ENCODE measurements at places on chromosomes 1 and 21.

- DNase-seq, result peak; percentile 44
Observed at GRCh38 chr1:228236744-228237143, 28.9 kb downstream of the OBSCN start.

- no peak for DNase-seq
Observed at GRCh38 chr21:35690436-35690835, 369.9 kb downstream of the SETD4 start.

- no peak for DNase-seq
Observed at GRCh38 chr21:38988509-38989378, 183.0 kb downstream of the ETS2 start.

DNA sequence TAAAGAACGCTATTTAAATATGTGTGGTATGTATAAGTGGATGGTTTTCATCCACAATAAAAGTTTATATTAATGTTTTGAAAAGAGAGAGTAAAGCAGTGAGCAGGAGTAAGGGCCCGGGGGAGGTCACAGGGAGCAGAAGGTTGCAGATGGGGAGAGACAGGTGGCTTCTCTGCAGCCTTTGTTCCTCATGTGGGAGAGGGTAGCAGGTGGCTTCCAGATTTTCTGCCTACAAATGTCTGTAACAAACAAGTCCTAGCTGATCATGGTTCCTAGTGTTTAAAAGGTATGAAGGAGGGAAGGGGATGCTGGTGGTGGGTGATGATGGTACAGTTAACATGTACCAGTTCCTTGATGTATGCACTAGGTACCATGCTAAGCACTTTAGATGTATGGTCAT lies 18.8 kb downstream of the QSOX1 start:
- no peak for DNase-seq

GRCh38 chr1:6057170-6057845 lies 11.6 kb downstream of the KCNAB2 start:
- no peak for DNase-seq

DNA sequence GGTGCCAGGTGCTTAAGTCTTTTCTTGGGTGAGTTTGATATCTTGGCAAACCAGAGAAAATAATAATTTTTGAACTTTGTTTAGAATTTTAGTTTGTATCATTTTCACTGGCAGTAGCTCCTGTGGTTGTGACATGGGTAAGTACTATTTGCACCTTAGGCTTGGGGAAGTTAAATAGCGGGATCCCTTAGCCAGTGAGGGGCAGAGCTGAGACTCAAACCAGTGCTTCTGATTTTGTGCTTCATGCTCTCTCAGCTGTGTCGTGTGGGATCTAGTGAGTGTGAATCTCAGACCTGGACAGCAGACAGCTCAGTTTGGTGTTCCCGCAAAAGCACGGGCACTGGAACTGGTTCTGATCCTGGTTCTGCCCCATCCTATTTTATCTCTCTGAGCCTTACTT lies 9.6 kb downstream of the PRCC start:
- DNase-seq, result no peak

DNA sequence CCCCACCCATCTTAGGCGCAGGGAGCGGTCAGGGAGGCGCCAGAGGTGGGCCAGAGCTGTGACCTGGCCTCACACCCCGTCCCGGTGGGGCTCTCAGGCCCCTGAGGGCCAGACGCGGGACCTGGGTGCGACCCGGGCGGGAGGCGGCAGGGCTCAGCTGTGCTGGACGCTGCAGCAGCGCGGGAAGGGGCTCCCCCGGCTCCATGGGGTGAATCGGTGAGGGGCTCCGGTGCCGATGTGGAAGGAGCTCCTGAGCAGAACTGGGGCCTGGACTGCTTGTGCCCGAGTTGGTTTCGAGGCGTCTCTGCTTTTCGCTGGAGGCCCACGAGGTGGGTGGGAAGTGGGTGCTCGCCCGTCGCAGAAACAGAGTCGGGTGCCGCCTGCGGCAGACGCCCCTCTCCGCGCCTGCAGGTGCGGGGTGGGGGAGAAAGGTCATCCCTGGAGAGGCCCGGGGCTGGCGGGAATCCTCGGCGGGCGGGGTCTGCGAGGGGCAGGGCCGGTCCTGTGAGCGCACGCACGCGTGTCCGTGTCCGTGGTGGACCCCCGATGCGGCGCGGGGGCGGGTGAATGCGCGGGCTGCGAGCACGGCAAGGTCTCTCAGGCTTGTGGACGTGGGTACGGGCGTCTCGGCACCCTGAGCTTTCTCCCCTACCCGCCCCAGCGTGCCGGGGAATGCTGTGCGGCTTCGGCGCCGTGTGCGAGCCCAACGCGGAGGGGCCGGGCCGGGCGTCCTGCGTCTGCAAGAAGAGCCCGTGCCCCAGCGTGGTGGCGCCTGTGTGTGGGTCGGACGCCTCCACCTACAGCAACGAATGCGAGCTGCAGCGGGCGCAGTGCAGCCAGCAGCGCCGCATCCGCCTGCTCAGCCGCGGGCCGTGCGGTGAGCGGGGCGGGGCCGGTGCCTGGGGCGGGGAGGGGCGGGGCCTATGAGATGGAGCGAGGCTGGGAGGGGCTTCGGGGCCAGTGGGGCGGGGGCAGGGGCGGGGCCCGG lies 20.4 kb downstream of the AGRN start:
- peak; percentile 80 for DNase-seq

GRCh38 chr1:108190001-108190634 lies 10.0 kb downstream of the SLC25A24 start:
- DNase-seq, result no peak

- no peak for DNase-seq
Observed at GRCh38 chr1:225480825-225481434, 53.1 kb upstream of the LBR start.

DNA sequence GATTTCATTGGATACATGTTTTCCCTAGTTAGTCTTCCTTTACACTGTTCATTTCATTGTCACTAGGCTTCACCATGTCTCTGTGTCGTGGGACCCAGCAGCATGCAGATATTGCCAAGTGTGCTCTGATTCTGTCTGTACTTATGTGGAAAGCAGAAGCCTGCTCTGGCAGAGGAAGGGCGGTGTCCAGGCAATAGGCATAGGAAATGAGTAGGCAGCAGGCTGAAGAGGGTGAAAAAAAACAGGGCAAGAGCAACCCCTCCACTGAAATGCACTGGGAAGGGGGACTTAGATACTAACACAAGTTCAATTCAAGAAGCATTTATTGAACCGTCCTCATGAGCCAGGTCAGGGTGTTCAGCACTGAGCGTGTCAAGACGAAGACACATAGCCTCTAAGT lies 85.2 kb upstream of the VAV3 start:
- DNase-seq, result no peak

DNA sequence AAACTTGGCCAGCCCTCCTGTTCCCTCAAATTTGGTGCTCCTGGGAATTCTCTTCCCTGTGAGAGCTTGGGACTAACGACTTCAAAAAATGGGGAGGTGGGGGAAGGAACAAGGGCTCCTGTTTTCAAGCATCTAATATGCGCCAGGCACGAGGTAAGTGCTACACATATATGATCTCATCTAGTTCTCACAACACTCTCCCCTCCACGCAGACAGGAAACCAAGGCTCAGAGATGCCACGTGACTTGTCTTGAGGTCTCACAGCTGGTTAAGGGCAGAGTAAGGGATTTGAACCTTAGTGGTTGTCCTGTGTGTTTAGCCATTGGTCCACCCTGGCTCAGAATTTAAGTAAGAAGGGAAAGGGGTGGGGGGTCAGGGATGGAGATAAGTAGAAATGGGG lies 125.9 kb downstream of the DMRTB1 start:
- no peak for DNase-seq

- no peak for DNase-seq
Observed at GRCh38 chr1:232431748-232432147, 198.2 kb downstream of the SIPA1L2 start.

- peak; percentile 66 for DNase-seq
Observed at GRCh38 chr1:171486048-171486519, 754 bp downstream of the PRRC2C start.

DNA sequence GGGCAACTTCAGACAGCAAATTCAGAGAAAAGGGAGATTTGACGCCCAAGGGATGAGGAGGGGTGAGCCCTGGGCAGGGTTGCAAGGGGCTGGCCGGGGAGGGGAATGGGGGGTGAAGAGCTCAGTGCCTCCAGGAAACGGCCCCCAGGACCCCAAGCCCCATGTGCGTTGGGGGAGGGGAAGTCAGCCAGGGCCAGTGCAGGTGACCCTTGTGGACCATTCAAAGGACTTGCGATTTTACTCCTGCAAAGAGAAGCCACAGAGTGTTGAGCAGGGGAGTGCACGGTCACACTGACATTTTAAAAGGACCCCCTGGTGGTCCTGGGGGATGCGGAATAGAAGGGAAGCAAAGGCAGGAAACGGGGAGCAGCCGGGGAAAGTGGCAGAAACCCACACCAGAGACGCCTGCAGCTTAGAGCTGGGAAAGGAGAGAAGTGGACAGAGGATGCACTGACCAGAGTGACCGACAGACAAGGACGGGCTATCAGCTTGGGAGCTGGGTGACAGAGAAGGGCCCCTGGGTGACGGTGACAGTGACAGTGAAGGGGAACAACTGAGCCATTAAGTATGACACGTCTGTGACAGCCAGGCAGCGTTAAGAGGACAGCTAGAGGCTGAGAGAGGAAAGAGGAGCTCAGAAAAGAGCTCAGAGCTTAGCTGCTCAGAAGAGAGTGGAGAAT lies 54.0 kb upstream of the TMEM51 start:
- DNase-seq, result no peak

DNA sequence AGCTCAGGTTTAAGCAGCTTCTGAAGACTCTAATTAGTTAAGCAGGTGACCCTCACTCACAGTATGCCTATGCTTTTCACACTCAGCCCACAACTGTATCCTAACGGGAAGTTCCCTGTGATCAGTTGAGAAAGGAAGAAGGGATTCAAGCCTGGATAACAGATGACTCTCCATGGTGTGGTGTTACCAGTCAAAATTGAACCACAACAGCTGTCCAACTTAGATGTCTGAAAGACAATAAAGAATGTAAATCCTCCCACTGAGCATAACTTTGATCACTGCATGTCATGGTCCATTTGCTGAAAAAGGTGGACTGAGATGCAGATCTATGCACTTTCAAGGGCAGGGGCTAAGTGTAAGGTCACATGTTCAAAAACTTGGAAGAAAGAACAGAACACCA lies 32.3 kb upstream of the DIPK1A start:
- DNase-seq, result no peak

DNA sequence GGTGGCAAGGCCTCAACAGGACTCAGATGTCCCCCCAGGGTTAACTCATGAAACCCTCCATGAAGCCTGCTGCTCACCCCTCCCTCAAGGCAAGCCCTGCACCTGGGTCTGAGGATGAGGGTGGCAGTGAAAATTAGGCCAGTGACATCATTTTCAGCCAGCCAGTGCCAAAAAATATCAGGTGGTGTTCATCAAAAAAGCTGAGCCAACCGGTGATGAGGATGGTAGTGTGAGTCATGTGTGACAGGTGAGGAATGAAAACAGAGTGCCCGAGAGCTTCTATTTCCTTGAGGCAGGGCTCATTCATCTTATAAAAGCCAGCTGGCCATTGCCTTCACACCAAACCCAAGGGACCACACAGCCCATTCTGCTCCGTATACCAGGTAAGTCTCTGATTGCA lies at the start of gene SPRR1A:
TSS of gene SPRR1A (plus strand) at position 339 of the 400 bp plus-strand sequence. CDS start 1,150 bp downstream, outside the sequence.
- no peak for DNase-seq

DNA sequence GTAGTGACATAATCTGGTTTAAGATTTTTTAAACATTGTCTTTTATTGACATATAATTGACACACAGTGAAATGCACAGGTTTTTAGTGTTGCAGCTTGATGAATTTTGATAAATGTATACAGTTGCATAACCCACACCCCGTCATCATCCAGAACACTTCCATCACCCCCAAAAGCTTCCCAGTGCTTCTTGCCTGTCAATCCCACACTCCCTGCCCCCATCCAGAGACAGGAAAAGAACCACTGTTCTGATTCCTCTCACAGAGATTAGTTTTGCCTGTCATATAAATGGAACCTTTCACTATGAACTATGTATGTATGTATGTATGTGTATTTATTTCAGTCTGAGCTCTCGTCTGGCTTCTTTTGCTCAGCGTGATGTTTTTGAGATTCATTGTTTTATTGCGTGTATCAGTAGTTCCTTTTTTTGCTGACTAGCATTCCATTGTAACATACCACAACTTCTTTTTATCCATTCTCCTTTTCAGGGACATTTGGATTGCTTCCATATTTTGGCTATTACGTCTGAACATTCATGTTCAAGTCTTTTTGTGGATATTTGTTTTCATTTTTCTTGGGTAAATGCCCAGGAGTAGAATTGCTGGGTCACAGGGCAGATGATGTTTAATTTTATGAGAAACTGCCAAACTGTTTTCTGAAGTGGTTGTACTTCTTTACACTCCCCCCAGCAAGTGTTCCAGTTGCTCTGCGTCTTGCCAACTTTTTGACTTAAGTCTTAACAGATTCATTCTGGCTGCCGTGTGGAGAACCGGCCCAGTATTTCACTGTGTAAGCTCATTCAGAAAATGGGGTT lies 8.7 kb downstream of the UBIAD1 start:
- peak; percentile 93 for DNase-seq

DNA sequence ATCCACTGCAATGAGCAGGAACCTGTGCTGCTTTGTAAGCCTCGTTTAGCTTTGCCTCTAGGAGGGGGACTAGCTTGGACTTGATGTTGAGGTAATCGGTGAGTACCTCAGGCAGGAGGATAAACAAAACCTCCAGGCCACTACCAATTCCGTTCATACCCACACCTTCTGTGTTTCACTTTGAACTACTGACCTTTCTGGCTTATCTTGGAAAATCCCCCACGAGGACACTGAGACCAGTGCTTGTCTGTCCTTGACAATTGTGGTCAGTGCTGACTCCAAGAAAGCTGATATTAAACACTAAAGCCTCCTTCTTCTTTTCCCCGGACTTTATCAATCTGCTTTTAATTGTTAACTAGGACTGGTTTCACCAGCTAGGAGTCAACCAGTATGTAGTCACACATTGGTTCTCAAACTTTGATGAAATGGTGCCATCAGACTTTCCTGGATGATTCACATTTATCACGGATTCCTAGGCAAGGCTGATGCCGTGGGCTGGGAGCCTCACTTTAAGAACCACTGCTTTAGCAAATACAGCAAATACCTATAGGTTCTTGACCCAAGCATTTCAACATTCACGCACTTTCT lies 52.7 kb downstream of the TGFB2 start:
- peak; percentile 32 for DNase-seq

- DNase-seq, result peak; percentile 36
Observed at GRCh38 chr21:35232545-35233176, 183.6 kb upstream of the RUNX1 start.

DNA sequence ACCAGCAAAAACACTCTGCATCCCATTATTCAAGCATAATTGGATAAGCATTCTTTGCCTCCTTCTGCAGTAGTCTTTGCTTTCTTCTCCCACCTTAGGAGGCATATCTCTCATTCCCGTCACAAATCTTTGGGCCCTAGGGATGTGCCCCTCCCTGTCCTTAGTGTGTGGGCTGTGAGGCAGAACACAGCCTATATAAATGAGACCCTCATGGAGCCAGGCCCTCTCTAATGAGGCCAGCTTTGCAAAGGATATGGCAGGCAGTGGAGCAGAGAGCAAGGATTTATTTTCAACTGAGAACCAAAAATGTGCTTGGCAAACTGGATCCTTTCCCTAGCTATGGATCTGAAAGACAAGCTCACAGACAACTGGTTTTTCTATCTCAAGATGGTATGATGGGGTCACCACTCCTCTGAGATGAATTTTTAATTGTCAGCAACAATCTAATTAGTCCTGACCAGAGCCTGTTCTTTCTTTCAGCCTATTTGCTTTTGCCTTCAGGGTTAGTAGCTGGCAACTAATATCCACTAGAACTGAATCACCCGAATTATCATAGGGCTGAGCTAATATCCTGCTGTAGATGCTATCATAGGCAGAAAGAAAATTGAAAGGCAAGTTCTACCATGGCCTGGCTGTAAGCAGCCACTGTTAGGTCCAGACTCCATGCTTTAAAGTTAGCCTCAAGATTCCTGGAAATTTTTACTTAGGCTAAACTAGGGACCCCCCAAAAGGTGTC lies 134.2 kb downstream of the SYT2 start:
- DNase-seq, result peak; percentile 41

GRCh38 chr1:81756872-81757271 lies 43.9 kb upstream of the ADGRL2 start:
- DNase-seq, result peak; percentile 27

Measured in AG10803 (cell line).